Left lobe of liver (tissue), 2 donors: ENCODE measurements at places on chromosomes 13 and 19. TPM values are rescaled to one million over a fixed set of nuclear protein-coding genes. Genes with fewer than 3 reads are reported as not detected.

DNA sequence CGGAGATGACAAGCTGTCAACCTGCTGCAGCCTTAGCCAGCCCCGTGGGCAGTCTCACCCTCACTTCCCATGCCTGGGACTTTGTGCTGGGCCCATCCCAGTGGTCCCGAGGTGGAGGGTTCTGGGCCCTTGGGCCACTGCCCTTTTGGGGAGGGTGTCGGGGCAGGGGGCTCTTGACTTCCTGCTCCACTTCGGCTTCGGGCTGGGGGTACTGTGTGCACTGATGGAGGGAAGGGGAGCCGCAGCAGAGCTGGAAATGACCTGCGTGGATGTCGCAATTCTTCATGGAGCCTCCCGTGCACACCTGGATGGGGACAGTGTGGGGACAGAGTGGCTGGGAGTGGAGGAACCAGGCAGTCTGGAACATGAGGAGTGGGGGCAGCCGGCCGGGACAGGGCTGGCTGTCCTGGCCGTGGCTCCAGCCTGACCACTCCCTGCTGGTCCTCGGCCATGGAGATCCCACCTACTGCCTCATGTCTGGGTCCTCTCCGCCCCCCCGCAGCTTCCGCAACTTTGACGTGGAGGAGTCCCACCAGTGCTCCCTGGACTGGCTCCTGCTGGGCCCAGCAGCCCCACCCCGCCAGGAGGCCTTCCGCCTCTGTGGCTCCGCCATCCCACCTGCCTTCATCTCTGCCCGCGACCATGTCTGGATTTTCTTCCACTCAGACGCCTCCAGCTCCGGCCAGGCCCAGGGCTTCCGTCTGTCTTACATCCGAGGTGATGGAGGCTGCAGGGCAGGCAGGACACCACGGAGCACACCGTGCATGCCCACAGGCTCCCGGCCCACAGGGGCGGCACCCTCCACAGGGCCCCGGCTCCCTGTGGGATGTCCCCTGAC lies 10.2 kb downstream of the LRP3 start:
- DNase-seq: no peak

Gene SYNGR4
- total RNA-seq: not detected

DNA sequence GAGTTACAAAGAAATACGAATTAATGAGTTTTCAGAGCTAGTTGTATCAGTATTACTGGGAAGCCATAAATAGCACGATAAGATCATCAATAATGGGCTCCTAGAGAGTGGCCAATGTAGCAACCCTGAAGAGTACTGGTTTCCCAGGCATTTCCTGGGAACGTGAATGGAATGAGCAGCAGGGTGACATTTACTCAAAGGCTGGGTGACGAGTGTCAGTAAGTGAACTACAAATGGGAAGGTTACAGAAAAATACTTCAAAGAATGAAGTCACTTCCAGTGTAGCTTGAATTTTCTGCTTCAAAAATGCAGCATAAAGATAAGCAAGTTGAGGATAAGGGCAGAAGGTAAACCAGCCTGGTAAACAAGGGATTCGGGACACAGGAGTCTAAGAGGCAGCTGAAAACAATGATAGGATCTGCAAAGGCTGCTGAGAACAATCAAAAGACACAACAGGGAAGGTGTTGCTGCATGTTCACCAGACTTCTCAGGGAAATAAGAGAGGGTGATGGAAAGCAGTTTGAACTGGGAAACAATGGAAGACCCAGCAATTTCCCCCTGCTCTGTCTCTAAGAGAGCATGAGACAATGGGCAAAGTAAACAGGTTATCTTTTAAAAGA lies 48.6 kb upstream of the POSTN start:
- DNase-seq: no peak

DNA sequence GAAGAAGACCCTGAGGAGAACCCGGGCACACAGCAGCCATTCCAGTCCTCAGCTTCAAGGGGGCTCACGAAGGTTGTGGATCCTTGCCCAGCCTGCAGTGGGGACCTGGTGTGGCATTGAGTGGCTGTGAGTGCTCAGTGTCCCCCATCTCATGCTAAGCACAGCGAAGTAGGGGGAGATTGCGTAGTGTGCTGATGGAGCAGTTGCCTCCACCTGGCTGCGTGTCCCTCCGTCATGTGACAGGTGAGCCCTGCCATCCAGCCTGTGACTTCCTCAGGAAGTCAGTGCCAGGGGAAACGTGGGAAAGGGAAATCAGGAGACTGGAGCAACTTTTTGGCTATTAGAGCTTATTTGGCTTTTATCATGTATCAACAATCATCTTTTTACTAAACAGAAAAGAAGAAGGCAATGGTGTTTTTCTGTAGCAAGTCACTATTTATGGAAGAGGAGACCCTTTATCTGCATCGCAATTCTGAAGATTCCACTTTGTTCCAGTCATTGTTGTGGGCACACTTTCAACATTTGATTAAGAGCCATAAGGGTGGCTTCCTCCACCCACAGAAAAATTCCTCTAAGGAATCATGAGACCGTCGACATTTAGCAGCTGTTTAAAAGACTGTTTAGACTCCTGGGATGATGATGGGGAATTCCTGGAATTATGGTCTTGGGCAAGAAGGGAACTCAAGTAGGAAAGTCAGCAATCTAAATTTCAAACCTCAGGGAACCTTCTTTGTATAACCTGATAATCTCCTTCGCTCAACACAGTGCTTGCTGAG lies 126.8 kb upstream of the SPATA13 start:
- DNase-seq: peak; percentile 81

DNA sequence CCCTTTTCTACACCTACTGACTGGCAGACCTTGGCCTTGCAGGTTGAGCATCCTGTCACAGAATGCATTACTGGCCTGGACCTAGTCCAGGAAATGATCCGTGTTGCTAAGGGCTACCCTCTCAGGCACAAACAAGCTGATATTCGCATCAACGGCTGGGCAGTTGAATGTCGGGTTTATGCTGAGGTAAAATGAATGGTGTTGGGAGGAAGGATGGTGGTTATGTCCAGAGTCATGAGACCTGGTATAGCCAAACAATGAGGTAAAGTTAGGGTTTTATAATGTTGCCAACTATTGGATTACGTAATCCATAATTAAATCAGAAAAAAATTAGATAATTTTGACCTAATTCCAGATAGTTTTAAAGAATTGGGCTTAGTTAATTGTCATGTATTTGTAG lies 212.5 kb downstream of the PCCA start:
- no peak for DNase-seq

DNA sequence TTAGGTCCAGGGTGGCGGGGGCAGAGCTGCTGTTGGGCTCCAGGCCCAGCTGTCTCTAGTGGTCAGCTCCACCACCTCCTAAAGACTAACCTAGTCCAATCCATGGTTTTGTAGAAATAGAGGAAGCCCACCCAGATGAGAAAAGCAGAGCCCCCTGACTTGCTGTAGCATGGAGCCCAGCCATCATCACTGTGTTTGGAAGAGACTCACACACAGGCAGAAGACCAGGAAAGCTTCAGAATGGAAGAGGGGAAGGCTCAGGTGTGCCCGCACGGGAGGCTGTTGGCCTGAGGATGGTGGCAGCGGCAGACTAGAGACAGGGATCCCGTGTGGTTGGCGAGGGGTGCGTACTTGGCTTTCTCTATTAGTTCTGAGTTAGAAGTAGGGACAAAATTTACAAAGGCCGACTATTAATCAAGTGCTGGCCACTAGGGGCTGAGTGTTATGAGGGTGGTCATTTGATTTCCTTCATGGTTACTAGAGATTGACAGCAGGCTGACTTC lies 193.2 kb upstream of the SOX1 start:
- no peak for DNase-seq

Gene ANKRD24
- 5.6 TPM for total RNA-seq

- no peak for DNase-seq
Observed at GRCh38 chr19:15721268-15721667, 6.6 kb upstream of the OR10H2 start.

Gene CCDC122
- total RNA-seq: 1.9 TPM

Gene NR2F6
- total RNA-seq: 126 TPM

Gene KLF5
- 0.73 TPM for total RNA-seq

DNA sequence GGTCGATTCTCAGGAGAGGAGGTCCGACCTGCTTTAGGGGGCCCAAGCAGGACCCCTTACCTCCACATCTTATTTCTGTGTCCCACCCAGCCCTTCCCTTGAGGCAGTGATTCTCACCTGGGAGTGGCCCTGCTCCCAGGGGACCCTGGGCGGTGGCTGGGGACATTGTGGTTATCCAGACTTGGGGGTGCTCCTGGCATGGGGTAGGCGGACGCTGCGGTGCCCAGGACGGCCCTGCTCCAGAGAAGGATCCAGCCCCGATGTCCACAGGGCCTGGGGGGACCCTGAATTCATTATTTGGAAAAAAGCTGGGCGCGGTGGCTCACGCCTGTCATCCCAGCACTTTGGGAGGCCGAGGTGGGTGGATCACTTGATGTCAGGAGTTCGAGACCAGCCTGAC lies 84.4 kb downstream of the GADD45B start:
- DNase-seq: no peak

Gene URAD
- not detected for total RNA-seq

Gene C5AR1
- total RNA-seq: 6.2 TPM

- DNase-seq: no peak
Observed at GRCh38 chr13:112859817-112860190, 109.2 kb upstream of the MCF2L start.

Gene TTC9B
- not detected for total RNA-seq

DNA sequence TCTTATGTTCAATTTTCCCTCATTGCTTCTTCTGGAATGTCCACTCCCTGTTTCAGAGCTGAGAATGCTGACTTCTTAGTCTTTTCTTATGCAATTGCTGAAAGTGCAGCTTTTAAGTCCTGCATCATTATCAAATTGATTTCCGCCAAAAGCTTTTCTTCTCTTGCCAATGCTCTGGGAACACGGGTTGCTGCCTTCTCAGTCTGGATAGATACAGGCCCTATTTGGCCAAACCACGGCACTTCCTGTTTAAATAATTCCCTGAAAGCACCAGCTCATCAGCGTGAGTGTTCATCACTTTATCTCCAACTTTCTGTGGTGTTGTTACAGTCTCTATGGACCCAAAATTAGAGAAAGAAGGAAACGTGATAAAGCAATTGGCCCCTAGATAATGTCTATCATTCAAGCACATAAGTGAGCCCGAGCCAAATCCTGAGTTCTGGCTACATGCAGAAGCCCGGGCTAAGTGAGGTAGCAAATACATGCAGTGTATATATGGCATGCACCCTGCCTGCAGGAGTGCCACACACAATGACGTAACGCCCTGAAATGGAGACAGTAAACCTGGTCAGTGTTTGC lies 85.7 kb downstream of the CYSLTR2 start:
- DNase-seq: no peak
